ENCODE measurements at places on chromosomes 6 and 20.
A peak's percentile ranks its signal among the peaks of the same experiment; 100 is the strongest.

GRCh38 chr6:70166088-70166958 lies 136.6 kb downstream of the COL9A1 start:
- peak; percentile 59 for DNase-seq

- DNase-seq, result no peak
Measured at GRCh38 chr6:110158479-110158878, 21.0 kb downstream of the WASF1 start.

DNA sequence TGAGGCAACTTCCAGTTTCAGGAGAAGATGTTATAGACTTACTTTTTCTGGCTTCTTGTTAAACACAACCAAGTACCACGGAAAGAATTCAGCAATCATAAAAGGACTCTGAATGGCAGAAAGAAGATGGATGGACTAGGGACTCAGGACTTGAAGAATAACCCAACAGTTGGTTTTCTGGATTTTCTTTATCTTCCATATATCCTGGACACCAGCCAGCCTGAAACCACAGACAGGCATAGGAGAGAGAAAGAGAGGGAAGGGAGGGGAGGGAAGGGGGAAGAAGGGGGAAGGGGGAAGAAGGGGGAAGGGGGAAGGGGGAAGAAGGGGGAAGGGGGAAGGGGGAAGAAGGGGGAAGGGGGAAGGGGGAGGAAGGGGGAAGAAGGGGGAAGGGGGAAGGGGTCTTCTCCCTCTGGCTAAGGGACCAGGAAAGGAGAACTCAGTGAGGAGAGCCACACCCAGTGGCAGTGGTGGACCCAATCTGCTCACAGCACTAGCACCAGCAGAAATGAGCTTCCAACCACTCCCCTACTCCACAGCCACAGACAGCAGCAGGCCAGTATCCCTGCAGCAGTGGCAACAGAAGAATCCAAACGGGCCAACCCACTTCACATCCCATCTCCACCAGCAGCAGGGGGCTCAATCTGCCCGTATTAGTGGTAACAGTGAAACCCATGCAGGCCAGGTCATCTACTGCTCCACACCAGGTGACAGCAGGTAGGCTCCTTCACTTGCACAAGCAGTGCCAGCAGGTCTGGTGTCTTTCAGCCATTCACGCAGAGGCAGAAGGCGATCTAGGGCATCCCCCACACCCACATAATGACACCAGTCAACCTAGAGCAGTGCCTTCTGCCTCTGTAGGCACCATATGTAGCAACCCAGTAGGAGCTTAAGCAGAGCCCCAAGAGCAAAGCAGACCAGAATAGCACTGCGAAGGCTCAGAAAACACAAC lies 78.6 kb downstream of the TRMT6 start:
- no peak for DNase-seq

DNA sequence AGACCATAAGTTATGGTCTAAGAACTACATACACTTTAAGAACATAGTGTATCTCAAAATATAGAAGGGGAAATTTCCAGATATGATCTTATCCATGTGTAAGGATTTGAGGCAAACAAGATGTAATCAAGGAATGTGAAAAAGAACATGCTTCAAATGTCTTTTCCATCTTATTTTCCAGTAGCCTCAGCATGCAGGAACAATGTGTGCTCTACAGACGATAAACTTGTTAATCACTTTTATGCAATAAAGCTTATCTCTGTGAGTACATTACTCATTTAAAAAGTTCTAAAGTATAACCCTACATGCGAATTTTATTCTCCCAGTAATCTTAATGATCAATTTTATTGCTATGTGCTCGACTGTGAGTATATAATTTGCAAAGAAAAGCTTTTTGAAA lies 185.2 kb downstream of the ALDH8A1 start:
- DNase-seq, result no peak

DNA sequence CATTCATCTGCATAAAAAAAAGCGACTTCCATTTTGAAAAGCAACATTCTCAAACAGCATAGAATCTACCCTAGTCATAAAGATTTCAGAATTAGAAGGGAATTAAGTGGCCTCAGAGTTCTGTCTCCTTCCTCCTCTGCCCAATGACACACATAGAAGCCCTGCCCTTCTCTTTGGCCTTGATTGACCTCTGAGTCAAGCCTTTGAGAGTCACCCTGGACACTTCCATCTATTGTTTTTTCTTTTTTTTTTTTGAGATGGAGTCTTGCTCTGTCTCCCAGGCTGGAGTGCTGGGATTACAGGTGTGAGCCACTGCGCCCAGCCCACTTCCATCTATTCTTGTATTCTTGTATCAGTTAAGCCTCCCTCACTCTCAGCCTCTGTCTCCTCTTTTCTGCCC lies 44.8 kb upstream of the CTNNBL1 start:
- no peak for DNase-seq

DNA sequence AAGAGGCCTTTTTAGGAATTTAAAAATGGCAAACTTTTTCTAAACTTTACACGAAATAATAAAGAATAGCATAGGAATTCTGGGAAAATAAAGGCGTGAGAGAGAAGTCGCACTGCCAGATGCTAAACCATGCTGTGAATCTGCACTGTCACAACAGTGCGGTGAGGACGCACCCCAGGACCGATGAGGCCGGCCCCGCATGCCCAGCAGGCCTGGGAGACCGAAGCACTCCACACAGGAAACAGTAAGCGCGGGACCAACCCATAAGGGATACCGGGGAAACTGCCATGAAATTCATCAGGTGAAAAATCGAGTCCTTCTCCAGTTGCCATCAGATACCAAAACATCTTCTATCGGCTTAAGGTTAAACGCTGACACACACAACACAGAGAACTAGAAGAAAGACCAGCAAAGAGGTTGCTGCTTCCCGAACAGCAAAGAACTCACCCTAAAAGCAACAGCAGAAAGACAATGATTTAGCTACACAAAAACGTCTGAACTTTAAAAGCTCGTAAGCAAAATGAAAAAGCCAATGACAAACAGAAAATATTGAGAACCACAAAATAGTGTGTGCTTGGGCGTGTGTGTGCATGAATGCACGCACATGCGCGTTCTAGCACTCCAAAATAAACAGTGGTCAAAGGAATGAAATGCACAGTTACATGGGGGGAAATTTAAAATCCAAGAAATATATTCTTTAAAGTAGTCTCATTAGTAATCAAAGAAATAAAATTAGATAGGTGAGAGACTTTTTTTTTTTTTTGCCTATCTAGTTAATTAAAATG lies 15.4 kb downstream of the RAMACL start:
- no peak for DNase-seq

DNA sequence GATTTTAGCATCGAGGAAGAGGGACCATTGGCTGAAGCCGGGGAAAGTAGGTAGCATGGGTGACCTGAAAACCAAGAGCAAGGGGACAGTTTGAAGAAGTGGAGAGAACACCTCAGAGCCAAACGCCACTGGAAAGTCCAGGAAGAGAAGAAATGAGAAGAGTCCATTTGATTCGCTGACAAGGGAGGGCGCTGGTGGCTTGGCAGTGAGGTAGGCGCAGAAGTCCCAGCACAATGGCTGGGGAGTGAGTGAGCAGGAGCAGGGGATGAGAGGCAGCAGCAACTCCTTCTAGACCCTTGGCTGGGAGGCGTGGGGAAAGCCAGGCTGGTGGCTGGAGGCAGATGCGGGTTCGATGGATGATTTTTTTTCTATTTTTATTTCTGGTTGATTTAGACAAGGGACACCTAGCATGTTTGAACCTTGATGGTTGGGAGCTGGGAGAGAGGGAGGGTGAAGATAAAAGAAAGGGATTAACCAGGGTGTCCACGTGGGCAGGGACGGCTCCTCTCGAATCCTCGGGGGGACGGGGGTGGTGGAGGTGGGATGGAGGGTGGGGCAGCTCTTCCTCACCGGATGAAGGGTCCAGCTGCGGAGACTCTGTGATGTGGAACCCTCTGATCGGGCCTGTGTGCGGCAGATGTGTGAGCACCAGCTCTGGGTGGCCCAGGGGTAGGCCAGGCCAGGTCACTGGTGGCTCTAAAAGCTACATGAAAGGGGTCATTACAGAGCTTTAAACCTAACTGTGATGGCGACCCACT lies 164.2 kb downstream of the NFATC2 start:
- DNase-seq, result no peak

GRCh38 chr6:127069659-127070279 lies 48.7 kb upstream of the RSPO3 start:
- peak; percentile 9 for DNase-seq

GRCh38 chr6:106967936-106968555 lies 6.5 kb downstream of the CD24 start:
- DNase-seq, result no peak

GRCh38 chr6:15420959-15421438 lies 175.1 kb downstream of the JARID2 start:
- DNase-seq, result no peak

- no peak for DNase-seq
Measured at GRCh38 chr20:8509809-8510208, 377.7 kb downstream of the PLCB1 start.

DNA sequence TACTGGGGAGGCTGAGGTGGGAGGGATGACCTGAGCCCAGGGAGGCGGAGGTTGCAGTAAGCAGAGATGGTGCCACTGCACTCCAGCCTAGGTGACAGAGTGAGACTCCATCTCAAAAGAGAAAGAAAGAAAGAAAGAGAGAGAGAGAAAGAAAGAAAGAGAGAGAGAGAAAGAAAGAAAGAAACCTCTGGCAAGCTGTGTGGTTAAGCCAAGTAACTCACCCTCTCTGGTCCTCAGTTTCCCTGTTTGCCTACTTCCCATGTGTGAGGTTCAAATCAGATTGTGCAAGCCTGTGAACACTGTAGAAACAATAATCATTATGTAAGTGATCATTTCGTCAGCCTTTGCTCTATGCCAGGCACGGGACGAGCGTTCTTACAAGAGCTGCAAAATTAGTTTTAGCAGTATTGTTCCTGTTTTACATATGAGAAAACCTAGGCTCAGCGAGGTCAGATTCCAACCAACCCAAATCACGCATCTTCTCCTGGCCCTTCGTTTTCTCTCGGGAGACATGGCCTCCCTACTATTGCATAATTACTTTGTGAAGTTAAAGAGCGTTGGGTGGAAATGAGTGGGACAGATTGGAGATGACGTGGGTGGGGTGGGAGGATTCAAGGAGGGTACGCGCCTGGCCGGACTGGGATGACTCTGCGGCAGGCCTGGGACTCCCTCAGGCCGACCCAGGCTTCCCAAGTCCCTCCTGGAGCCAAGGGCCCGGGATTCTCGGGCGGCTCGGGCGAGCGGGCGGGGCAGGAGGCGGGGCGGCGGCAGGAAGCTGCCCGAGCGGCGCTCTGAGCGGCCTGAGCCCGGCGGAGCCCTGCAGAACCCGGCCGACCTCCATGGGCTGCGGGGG lies at the start of gene SNX21:
TSS of gene SNX21 (plus strand) at position 770 of the 853 bp plus-strand sequence. CDS start 121 bp downstream, outside the sequence.
- peak; percentile 76 for DNase-seq

DNA sequence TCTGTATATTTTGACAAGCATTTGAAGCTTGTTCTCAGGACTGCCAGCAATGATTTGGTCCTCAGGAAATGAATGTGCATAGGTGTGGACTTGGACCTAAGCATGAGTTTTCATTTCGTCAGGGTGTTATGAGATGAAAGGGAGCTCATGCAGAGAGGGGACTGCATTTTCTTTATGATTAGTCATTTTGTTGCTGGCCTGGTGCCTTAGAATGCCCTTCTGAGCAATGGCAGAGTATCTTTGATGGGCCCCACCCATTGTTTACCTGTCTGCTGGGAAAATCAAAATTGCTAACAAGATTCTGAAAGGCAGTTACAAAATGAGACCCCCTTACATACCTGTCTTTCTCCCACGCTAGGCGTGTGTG lies 51.5 kb upstream of the MTHFD1L start:
- DNase-seq, result no peak

GRCh38 chr6:6825193-6825784 lies 236.8 kb downstream of the LY86 start:
- no peak for DNase-seq

DNA sequence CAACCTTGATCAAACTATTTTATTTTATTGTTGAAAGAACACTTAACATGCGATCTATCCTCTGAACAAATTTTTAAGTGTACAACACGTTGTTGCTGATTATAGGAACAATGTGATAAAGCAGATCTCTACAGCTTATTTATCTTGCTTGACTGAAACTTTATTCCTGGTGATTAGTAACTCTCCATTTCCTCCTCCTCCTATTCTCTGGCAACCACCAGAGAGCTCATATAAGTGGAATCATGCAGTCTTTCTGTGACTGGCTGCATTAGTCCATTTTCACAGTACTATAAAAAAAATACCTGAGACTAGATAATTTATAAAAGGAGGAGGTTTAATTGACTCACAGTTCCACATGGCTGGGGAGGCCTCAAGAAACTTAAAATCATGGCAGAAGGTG lies 218.1 kb downstream of the LRFN2 start:
- no peak for DNase-seq

- no peak for DNase-seq
Measured at GRCh38 chr20:7817286-7817685, 123.0 kb downstream of the HAO1 start.

GRCh38 chr6:151091571-151091970 lies 148.2 kb upstream of the AKAP12 start:
- no peak for DNase-seq

- no peak for DNase-seq
Measured at GRCh38 chr6:31569861-31570536, 2.1 kb upstream of the LTA start.

GRCh38 chr6:31805939-31806469 lies 762 bp downstream of the LSM2 start:
- DNase-seq, result no peak

DNA sequence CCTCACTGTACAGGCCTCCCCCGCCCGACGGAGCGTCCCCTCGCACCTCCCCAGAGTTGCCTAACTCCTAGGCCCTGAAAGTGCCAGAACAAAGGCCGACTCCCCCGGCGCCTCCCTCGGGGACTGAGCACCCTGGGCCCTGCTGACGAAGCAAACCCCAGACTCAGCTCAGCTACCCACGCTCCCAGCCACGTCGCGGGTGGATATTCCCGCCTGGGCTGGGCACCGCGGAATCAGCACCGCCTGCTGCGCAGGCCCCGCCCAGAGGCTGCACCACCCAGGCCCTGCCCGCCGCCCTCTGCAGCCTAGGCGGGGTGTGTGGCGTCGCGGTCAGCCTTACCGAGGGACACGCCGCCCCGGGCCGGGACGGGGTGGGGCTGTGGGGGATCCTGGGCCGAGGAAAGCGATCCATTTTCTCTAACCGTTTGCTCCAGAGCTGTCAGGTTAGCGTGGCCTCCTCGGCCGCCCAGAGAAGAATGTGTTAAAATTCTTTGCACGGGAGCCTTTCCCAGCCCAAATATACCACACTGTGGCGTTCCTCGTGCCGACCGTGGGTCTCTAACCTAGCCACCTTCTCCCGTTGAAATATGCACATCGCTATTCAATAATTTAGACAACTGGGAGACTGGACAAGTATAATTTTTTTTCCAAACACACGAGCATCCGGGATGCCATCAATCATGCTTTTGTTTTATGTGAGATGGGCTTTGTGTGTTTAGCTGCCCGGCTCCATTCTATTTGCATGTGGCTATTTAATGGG lies 31.4 kb downstream of the TFAP2A start:
- peak; percentile 82 for DNase-seq

DNA sequence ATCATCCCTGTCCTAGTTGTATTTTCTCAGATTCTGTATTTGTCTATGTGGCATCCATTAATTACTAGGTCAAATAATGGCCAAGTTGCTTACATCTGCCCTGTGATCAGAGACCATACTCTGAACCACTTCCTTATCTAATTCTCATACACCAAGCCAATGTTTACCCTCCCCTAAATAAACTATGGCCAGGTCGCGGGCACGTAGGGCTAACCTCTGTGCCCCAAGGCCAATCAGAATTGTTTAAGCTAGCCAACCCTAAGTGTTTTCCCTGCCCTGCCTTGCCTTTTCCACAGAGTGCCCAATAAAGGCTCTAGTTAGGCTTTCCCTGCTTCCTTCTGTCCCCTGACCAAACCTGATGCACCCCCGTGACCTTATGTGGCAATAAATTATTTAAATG lies 2.8 kb upstream of the CALHM4 start:
- no peak for DNase-seq
